Stimulated activated CD4-positive, alpha-beta T cell treated with anti-CD3 and anti-CD28 coated beads, Interleukin-15, amount 100 ng/mL, for 1 hour (primary cell): ENCODE measurements at places on chromosomes 4 and X.

- no peak for DNase-seq
These were observed 134.7 kb downstream of the KLF8 start for GRCh38 chrX:56366901-56367300.

- no peak for DNase-seq
These were observed 273.2 kb upstream of the TECRL start for GRCh38 chr4:64682481-64682880.

DNA sequence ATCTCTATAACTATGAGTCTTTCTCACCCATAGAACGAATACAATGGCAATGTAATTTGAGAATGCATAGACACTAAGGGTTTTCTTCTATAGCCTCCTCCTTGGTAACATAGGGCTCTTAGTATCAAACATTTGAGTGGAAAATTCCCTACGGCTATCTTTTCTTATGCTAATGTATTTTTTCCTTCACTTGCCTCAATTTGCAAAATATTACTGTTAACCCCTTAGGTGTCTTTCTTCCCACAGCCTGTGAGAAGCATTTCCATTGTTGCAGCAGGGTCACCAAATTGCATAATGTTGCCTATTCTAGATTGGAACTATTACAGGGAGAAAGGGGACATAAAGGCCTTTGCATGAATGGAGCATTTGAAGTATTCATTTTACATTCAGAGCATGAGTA, 140.5 kb upstream of the RAPGEF2 start:
- DNase-seq = no peak

DNA sequence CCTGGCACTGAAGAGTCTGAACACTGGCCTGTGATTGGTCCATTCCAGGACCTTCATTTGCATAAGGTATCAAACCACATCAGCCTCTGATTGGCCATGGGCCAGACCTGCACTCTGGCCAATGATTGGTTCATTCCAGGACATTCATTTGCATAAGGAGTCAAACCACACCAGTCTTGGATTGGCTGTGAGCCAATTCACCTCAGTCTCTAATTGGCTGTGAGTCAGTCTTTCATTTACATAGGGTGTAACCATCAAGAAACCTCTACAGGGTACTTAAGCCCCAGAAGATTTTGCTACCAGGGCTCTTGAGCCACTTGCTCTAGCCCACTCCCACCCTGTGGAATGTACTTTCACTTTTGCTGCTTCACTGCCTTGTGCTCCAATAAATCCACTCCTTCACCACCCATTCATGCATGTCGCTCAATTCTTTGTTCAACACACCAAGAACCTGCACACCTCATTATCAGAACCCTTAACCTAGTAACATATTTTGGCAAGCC, 14.2 kb upstream of the HERC5 start:
- no peak for DNase-seq

- no peak for DNase-seq
These were observed 522.2 kb upstream of the NR3C2 start for GRCh38 chr4:148964456-148964855.

GRCh38 chr4:116343809-116344208, 741.6 kb downstream of the TRAM1L1 start:
- no peak for DNase-seq

GRCh38 chrX:149010013-149010852, 494.9 kb downstream of the IDS start:
- DNase-seq = no peak

DNA sequence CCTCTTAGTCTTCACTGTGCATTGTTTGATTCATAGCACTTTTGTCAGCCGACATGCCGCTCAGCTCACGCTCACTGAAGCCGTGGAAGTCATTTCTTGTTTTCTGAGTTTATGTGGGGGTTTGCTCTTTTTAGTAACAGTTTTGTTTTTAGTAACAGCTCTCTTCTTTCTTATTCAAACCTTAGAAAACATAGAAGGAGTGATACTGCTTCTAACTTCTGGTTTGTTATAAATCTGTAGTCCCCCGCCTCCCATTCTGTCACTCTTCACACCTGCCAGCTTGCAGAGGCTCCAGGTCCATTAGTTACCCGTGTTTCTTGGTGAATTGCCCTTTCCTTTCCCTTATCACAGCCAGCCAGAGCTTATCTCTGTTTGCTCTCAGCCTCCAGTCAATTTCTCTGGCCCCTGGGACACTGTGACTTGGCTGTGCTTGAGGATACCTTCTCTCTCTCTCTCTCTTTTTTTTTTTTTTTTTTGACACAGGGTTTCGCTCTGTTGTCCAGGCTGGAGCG, 50.5 kb downstream of the GRK4 start:
- DNase-seq = no peak

DNA sequence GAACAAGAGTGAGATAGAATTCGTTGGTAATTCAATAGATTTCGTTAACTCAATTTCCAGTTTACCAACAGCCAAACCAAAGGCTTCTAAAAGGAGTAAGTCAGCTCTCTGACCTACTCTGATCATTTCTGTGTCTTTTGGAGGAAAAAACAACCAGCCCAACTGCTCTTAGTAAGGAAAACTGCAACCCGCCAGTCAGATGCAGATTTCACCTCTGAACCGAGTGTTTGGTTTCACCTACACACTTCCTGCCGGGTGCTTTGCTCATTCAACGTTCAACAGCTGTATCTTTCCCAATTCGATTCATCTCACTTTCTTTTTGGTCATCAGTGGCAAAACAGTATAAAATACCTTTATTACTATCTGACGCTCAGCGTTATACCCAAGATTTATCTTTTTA, 24.5 kb downstream of the TMSB4X start:
- no peak for DNase-seq

DNA sequence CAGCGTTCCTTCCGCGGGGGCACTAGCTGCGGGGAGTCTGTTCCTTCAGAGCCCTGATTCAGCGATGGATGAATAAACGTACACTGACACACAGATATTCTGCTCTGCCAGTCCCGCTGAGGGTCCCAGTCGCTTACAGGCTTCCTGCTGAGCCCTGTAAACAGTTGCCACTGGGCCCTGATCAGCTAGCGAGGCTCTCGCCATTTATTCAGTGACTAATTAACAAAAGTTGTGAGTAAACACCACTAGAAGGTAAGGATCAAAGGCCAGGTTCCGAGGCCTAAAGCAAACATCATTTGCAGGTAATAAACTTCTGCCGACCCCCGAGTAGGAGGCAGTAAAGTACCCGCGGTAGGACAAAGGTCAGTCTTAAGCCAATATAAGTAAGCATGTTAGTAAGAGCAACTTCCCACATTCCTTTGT, 442.6 kb upstream of the GALNT7 start:
- DNase-seq = no peak

GRCh38 chr4:7708981-7709380, 230.7 kb downstream of the AFAP1 start:
- DNase-seq = no peak

- DNase-seq = no peak
These were observed 127.2 kb downstream of the ARHGEF9 start for GRCh38 chrX:63657821-63658220.

- DNase-seq = no peak
These were observed 90.2 kb downstream of the NHS start for GRCh38 chrX:17465201-17465600.
